ENCODE measurements at places on chromosomes 3 and 15.

GRCh38 chr3:191985691-191986090 lies 524.7 kb downstream of the PYDC2 start:
- no peak for DNase-seq

DNA sequence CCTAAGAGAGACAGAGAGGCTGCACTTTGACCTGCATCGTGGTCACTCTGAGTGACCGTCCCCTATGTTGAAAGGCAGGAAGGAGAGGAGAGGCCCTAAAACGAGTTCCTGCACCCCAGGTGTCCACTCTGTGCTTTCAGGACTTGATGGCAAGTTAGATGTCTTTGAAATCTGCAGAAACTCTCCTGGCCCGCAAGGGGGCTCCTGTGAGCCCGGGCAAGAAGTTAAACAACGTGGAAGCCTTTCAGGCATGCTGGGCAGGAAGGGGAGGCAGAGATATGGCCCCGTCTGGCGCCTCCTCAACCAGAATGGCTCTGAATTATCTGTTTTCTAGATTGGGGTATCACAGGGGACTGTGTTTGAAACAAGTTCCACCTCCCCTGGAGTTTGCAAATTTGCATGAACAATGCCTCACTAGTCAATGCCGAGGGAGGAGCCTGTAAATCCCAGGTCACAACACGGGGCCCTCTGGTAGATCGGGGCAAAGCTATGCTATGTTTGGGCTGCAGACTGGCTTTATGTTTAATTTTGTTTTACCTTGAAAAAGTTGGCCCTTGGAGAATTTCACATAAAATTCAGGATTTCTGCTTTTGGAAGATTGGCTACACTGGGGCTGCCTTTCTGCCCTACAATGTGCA lies 9.8 kb downstream of the CTXND1 start:
- DNase-seq: no peak

DNA sequence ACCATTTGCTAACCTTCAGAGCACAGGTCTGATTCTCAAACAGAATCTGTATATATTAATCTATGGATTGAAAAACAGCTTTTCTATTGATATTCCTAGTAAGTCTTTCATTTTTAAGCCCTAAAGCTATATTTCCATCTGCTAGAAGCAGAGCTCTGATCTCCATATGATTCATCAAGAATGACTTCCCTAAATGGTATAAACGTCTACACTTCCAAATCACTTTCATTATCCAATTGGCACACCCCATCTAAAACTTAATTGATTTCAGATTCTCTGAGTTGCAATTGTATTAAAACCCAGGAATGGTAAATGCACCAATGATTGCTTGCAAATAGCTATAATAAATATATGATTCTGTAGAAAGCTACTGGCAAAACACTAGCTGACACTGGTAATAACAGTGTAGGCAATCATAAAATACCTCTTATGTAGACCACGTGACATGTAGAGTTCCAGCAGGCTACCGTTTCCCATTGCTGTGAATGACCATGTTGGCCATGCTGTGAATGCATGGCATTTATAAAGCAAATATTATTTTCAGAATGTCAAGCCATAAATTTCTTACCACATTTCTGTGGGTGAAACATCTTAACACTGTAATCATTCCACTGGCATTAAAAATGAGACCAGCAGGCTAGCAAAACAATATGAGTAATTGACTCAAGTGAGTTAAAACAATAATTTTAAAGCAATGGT lies 226.0 kb downstream of the ZMAT3 start:
- DNase-seq: no peak

DNA sequence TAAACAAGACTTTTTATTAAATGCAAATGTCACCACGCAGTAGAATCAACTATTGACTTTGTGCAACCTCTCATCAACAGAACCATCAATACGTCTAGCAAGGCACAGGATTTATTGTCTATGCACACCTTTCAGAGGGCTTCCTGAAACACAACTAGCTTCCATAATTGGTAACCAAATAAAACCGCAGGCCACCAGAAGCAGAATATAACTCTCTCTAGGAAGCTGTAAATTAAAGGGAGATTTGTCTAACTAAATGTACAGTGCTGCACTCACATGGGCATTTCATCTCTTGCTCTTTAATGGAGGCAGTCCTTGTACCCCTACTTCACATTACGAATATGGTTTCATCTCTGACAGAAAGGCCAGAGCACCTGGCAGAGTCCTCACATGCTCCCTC lies 93.0 kb downstream of the FHIT start:
- no peak for DNase-seq

DNA sequence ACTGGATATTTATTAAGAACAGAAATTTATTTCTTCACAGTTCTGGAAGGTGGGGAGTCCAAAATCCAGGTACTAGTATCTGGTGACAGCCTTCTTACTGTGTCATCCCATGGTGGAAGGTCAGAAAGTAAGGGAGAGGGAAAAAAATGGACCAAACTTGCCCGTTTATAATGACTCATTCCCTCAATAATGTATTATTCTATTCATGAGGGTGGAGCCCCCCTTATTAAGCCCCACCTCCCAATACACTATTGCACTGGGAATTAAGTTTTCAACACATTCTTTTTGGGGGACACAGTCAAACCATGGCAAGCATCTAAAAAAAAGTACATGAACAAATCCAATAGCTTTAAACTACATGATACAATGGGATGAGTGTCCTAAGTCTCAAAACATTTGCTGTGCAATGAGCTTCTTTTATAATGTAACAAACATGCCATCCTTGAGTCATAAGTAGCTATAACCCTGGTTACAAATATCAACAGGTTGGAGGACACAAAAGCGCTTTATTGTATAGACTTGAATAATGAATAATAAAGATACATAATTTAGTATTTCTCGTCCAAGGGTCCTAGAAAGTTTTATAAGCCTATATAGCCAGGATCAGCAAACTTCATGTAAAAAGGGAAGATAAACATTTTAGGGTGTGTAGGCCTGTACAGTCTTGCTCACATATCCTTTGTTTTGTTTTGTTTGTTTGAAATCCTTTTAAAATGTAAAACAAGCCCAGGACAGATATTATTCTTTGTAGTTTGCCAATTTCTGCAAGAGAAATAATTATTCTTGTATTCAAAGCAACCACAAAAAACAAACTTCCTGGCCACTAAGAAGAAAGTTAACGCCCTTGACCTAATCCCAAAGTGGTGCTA lies 160.6 kb upstream of the RAP2B start:
- DNase-seq: no peak

- DNase-seq: no peak
These were observed at the start of gene MOBP for GRCh38 chr3:39467394-39468107. Gene MOBP, plus strand, starts transcription at chr3:39467680. Its CDS starts 34,390 bp downstream, at chr3:39502070.

Measured in CD4-positive, alpha-beta T cell treated with Interleukin-2 at 100 ng/mL for 4 hours (primary cell).